Stimulated activated CD4-positive, alpha-beta T cell treated with anti-CD3 and anti-CD28 coated beads, Interleukin-2, amount 100 ng/mL, for 4 hours (primary cell): ENCODE measurements at places on chromosomes 5 and 9.
A peak's percentile ranks its signal among the peaks of the same experiment; 100 is the strongest.

GRCh38 chr9:115411993-115412452, 294.1 kb upstream of the TNC start:
- no peak for DNase-seq

DNA sequence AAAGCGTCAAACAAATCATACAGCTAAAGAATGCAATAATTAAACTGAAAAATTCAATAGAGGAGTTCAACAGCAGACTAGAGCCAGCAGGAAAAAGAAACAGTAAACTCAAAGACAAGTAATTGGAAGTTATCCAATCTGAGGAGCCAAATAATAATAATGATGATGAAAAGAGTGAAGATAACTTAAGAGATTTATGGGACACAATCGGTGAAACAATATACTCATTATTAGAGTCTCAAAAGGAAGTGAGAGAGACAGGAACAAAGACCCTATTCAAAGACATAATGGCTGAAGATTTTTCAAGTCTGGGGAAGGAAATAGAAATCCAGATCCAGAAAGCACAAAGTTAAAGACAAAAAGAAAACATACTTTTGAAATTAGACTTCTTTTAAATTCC, 263.9 kb upstream of the NR4A3 start:
- DNase-seq = no peak

GRCh38 chr9:96047741-96048103, 172.2 kb downstream of the ERCC6L2 start:
- no peak for DNase-seq

DNA sequence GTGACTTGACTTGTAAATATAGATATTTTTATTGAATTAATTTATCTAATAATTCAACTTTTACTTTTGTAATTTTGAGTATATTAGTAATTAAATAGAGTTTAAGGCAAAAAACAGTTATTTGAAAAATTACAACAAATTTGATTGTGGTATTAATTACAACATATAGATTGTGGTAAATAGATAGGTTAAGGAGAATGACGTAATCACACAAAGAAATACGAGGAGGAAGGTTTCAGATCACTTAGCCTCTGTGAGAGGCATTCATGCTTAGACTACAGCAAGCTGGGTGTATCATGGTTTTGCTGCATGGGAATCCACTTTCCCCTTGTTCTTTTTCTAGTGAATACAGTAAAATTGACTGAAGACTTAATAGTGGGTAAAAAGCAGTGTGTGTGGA, 878.4 kb upstream of the EDIL3 start:
- DNase-seq = no peak

GRCh38 chr9:126329476-126330275, 3.0 kb downstream of the MVB12B start:
- DNase-seq = no peak

DNA sequence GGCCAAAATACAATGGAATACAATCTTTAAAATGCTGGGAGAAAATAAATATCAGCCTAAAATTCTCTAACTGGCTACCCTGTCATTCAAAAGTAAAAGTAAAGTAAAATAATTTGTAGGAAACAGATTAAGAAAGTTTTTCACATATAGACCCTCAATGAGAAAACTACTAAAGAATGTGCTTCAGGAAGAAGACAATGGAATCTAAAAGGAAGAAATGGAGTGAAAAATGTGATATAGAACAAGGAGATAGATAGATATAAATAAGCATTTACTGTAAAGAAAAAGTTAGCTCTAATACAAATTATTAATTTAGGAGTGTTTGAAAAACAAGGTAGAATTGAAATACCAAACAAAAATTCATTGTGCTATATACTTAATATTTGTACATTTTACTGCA, 368.6 kb upstream of the MPDZ start:
- DNase-seq = no peak

DNA sequence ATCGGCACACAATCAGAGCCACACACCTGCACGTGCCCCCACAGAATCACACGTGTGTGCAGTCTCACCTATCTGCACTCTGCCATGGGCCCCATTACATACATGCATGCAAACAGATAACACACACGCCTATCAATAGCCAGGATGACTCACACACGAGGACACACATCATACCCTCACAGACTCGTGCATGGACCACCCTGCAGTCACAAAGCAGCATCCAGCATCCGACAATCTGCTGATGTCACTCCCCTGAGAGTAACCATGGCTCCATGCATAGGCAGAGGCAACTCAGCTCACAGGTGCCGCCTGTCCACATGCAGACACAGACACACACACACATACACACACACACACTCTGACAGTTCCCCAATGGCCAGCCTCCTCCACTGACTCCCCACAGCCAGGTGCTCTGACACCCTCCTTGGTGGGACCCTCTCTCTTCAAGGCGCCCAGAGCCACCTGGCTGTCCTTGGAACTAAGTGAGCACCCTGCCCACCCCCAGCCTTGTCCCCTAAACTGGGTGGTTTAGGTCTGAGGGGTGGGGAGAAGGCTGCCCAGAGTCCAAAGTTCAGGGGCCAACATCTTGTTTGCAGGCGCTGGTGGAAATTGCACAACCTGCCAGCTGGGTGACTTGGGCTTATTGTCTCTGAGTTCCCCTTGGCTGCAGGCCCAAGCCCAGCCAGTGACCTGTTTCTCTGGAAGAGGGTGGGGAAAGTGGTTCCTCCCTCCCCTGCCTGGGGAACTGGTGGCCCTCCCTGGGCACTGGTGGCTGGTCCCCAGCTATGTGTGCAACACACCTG, 34.6 kb upstream of the NEK6 start:
- DNase-seq = no peak

- no peak for DNase-seq
Observed at GRCh38 chr9:108444400-108445358, 411.1 kb downstream of the ACTL7B start.

GRCh38 chr5:160744268-160745101, 107.5 kb downstream of the ATP10B start:
- DNase-seq = no peak

GRCh38 chr9:72674961-72675360, 153.6 kb downstream of the TMC1 start:
- DNase-seq = no peak

- no peak for DNase-seq
Observed at GRCh38 chr5:159893040-159893695, 23.1 kb upstream of the ADRA1B start.

DNA sequence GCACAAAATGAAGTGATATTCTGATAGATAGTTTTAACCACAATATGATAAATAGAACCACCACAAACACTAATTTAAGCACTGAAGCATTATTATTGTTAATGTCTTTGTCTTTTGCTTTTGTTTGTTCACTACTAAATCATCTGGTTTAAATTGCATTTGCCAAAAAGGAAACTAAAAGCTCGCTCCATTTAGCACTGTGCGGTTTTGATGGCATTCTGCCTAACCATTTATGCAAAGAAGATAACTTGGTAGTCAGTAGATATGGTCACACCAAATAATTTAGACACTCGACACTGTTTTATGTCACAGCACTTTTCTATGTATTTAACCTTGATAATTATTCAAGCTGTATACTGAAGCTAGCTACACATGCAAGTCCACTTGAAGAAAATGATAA, 849.8 kb upstream of the CDH6 start:
- no peak for DNase-seq

- DNase-seq = no peak
Observed at GRCh38 chr5:53643445-53643844, 83.0 kb downstream of the NDUFS4 start.

DNA sequence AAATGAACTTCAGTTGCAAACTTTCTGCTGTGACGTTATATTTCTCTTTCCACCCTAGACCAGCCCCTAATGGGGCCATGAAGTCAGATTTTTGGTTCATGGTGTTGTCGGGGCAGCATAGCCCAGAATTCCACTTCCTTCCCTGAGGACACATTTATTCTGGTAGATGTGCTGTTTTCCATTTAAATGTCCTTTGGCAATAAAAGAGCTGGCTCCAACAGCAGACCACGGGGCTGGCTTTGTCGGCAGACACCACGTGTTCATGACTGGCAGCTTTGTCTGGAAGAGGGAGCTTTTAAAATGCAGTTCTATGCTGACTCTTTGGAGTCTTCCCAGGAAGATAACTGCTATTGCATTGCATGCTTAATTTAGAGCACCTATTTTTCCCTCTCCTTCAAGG, 17.6 kb upstream of the LCP2 start:
- DNase-seq = no peak

DNA sequence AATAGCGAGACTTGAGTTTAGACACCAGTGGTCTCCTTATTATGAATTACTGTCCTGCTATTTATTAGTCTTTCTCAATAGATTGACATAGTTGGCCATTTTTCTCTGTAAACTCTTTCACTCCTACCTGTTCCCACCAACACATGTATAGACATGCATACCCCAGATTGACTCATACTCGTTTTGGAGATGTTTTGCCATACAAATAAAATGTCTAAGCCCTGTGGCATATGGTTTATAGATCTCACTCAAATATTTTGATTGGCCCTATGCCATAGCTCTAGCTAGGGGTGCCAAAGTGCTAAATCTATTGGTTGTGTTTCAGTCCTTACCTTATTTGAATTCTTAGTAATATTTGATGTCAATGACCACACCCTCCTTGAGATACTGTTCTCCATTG, 42.3 kb downstream of the CAMK4 start:
- DNase-seq = no peak

GRCh38 chr5:43804041-43804440, 201.1 kb downstream of the NNT start:
- DNase-seq = no peak

- no peak for DNase-seq
Observed at GRCh38 chr5:154318691-154319090, 127.1 kb upstream of the SAP30L start.

DNA sequence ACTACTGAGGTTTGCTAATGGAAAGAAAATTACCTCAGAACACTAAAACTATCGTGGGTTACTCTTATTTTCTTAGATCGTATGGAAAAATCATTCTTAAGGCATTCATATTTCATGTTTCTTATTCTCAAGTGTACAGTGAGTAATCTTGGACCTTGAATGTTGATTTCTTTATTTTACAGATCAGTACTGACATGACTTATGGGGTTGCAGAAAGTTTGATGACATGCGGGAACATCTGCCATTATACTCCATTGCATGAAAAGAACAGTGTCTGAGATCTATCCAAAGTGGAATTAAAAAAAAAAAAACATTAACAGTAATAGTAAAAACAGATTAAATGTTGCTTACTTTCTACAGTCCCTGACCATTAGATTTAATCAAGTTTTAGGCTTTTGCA, 1290.2 kb upstream of the WWC1 start:
- no peak for DNase-seq

- DNase-seq = no peak
Observed at GRCh38 chr9:124940521-124940893, 376 bp downstream of the GOLGA1 start.

- no peak for DNase-seq
Observed at GRCh38 chr5:11182441-11183080, 421.5 kb upstream of the DAP start.

- DNase-seq = no peak
Observed at GRCh38 chr5:124952079-124952478, 205.6 kb upstream of the ZNF608 start.

GRCh38 chr9:71249729-71250317, 128.4 kb upstream of the TRPM3 start:
- DNase-seq = no peak

DNA sequence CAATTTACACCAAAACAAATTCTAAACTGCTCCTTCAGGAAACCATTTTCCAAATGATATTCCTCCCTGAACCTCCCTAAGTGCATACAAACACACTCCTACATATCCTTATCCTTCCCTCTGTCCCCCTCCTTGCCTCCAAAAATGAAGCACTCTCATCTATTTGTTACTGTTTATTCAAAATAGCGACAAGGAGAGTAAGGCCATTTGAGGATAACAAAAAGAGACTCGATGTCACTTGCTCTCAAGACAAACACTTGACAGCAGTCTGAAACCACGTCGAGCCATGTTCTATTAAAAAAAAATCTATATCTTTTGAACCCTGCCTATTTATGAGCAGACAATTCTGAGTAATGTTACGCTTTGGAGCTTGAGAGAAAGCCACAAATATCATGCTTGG, 547.9 kb downstream of the DTWD2 start:
- DNase-seq = no peak

DNA sequence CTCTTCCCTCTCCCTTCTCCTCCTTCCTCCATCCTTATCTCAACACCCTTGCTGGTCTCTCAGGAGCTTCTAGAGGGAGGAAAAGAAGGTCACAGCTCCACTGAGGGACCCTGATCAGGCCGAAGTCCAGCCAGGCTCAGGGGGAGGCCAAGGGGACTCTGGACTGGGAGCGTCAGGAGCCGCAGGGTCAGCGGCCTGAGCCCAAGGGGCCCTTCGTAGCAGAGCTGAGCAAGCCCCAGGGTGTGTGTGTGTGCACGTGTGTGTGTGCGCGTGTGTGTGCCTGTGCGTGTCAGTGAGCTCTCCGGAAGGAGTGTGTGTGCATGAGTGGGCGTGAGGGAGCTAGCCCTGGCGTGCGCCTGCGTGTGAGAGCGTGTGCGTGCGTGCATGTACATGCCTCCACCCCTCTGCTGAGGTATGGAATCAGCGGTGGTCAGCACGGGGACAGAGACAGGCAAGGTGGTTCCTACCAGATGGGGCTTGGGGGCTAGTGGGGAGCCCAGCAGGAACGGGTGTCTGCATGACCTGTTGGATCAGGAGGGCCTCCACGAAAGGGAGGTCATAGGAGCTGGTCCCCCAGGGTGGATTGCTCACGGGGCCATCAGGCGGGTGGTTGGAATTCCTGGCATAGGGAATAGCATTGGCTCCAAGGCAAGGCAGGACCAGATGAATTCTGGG, 10.0 kb upstream of the AGPAT2 start:
- DNase-seq = no peak

GRCh38 chr9:79572608-79573411, 1.0 kb downstream of the TLE4 start:
- peak; percentile 38 for DNase-seq

DNA sequence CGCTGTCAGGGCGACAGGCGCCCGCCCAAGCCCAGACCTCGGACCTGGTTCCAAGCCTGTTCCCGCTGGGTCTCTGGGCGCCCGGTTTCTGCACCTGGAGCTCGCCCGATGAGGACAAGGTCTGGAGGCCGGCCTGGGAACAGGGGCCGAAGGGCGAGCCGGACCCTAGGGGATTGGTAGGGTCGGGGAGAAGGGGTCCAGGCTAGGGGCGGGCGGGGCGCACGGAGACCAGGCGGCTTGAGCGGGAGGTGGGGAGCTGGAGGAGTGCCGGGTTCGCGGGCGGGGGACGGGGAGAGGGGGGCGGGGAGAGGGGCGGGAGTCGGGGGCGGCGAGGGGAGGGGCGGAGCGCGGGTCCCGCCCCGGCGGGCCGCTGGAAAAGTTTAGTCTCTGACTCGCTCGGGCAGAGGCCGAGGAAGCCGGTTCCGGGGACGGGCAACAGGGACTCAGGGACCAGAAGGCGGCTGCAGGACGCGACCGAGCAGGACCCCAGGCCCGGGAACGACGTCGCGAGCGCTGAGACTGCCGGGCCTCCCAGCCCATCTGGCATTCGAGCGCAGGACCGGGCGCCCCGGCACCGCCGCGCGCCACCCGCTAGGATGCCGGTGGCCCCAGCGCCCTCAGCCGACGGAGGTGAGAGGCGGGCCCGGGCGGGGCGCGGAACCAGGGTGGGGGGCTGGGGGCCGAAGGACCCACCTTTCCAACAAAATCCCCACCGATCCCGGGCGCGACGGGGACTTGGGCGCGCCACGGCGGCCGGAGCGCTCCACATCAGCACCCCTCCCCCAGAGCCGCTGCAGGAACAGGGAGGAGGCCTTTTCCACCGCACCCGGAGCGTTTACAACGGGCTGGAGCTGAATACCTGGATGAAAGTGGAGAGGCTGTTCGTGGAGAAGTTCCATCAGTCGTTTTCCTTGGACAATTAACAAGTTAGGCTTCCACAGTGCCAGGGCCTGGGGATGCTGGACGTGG, at the start of gene S1PR3:
TSS of gene S1PR3 (plus strand) at position 403 of the 969 bp plus-strand sequence. CDS start 9,733 bp downstream, outside the sequence.
- DNase-seq = peak; percentile 33
